ENCODE measurements at places on chromosomes 6 and 20.

- DNase-seq = no peak
These were observed 265.0 kb downstream of the CDH26 start for GRCh38 chr20:60223174-60223573.

- DNase-seq = no peak
These were observed 210.1 kb upstream of the CNR1 start for GRCh38 chr6:88376197-88376596.

DNA sequence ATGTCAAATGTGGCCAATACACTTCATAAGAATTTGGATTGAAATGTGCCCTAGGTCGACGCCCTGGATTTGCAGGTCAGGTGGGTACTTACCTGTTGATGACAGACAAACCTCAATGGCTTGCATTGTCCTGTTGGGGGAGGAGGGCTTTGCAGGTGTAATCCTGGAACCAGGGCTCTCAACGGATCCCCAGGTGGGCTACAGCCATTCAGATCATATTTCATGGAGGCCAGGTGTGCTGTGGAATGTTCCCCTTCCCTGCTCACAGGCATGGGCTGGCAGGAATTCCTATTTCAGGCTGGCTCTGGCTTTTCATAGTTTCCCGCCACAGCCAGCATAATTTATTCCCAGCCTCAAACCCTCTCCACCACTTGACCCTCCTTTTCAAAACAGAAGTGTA, 254.7 kb downstream of the SMOC2 start:
- DNase-seq = no peak

GRCh38 chr6:136706430-136706829, 85.8 kb downstream of the MAP3K5 start:
- no peak for DNase-seq

DNA sequence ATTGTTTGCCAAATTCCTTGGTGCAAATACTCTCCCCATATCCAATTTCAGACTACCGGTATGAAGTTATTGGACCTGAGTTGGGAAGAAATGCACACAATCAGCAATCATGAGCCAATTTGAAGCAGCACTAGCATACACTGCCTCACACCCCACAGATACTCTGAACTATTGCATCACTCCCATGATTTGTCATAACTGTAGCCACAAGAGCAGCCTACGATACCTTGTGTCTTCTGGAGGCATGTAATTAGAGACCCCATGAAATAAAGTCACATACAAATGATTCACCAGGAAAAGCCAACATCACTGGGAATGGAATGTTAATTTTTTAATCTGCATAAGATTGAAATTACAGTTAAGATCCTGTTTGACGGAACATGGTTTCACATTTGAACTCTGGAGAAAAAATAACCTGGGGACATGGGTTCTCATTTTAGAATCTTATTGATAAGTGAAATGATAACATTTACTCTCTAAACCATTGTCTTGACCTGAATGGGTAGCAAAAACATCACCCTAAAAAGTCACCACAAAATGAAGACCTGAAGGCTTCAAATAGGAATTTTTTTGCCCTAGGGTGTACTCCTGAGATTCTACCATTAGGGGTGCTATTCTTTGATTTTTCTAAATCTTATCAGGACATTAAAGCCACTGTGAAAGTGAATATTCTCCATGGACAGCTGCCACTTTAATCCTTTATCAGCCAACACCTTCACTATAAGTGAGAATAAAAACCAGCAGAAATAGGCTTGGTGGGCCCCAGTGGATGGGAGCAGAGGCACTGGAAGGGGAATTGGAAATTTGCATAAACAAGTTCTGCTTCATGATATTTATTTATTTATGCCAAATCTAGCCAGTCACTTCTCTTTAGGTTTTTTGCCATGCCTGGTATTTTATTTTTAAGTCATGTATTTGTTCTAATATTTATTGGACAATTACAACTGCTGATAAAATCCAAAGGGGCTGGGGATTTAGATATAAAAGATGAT, 34.5 kb upstream of the HBS1L start:
- no peak for DNase-seq

DNA sequence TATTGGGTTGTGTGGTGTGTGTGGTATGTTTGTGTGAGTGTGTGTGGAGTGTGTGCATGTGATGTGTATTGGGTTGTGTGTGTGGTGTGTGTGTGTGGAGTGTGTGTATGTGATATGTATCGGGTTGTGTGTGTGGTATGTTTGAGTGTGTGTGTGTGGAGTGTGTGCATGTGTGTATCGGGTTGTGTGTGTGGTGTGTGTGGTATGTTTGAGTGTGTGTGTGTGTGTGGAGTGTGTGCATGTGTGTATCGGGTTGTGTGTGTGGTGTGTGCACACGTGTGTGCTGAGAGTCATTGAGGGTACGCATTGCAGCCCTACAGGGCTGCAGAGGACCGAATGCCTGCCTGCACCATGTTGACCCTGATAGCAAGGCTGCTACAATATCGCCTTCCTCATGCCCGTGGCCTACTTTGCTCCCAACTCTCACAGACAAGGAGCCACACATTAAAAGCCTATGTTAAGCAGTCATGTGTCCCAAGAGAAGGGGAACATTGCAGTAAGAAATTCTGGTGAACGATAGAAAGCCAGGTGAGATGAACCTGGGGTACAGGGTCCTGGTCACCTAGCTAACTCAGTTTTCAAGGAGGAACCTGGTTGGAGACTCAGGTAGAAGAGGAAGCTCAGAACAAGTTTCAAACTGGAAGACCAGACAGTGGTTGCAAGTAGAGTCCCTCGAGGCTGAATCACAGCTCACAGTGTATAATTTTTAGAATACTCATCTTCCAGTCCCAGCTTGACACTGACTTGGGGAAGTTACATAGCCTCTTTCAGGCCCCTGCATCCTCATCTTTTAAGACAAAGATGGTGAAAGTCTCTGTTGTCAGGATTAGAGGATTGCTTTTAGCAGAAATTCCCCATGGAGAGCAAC, 45.7 kb upstream of the TMEM170B start:
- DNase-seq = no peak

DNA sequence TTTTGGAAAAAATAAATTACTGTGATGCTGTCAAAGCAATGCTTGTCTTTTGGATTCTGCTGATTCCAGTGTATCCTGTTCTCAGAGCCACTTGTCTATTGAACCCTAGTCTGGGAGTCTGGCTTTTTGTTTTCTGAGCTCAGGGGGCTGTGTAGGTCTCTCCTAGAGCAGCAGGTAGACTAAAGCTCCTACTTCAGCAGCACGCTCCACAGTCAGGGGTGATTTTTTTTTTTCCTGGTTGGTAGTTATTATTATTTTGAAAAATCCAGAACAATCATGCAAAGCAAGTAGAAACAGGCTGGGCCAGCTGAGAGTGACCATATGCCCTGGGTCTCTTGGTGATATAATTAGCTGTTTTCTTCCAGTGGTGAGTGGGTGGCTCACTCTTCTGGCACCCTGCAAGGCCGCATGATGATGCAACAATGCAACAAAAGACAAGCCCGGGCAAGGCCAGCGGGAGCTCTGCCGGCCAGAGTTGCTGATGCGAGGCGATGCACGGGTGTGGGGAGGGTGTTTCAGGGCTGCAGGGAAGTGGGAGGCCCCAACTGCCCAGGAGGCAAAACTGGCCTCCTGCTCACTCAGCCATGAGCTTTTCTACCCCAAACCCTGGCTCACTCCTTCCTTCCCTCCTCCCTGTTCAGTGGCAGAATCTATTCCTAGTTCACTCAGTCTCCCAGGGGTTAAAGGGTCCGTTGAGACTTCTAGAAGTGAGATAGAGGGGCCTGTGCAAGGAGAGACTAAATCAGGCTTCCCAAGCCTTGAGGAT, 11.5 kb upstream of the CDKN1A start:
- no peak for DNase-seq

- DNase-seq = no peak
These were observed 243.7 kb upstream of the PDE10A start for GRCh38 chr6:165906736-165907135.

GRCh38 chr20:20440481-20440880, 72.6 kb downstream of the INSM1 start:
- DNase-seq = no peak

DNA sequence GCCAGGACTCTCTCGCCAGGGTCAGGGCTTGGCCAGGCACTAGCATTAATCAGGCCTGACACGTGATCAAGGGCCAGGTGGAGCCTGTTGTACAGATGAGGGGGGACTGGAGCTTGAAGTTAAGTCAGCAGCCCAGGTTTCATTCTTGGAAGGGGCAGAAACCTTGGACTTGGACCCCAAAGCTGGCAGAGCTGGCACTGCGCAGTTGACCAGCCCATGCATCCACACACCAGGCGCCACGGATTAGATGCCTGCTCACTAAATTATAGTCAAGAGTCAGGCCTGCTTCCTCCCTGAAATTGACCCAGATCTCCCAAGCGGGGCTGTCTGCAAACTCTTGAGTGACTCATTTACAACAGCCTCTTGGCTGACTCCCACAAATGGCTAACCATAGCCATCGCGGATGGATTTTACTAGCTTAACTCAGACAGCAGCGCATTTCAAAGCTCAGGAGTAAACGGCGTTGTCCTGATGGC, 4.1 kb upstream of the TAF4 start:
- DNase-seq = no peak

DNA sequence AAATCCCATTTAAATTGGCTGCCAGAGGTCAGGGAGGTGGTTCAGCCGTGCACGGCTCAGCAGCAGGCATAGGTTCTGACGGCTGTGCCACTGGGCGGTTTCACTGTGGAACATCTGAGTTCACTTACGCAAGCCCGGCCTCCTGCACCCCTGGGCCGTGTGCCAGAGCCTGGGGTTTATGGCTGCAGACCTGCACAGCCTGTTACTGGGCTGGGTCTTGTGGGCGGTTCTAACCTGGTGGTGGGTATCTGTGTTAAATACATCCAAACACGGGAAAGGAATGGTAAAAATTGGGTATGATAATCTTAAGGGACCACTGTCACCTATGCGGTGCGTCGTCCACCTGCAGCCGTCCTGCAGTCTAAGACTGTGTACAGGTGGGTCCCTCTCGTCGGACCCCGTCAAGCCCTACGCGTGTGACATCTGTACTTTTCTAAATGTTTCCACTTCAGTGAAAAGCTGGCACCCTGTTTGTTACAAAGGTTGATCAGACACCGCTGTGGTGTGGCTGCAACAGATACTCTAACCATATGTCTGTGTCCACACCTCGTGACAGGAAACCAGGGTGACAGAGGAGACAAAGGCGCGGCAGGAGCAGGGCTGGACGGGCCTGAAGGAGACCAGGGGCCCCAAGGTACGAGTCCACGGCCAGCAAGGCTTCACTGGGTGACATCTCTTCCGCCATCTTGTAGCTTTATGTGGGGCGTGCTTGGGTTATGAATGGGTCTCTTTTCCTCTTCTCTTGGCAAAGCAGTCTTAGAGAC, 21.5 kb downstream of the COL9A3 start:
- DNase-seq = no peak

DNA sequence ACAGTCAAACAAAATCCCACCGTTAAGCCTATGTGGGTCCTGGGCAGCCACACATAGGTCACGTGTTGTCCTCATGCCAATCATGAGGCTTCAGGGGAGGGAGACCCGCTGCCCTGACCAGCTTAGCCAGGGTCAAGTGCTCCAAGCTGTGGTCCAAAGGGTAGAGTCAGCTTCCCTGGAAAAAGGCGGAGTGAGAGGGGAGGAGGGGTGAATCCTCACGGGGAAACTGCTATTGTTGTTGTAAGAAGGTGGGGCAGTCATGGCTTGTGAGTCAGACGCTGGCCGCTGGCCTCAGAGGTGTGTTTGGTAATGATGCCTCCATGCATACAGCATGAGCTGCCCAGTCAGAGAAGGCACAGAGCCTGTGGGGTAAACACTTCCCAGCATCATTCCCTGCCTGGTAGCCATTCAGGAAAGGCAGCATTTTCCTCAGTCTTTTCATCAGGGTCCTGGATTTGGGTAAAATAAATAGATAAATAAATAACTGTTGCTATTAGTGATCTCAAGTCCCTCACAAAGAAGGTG, 8.7 kb downstream of the CST3 start:
- no peak for DNase-seq
